ENCODE measurements at places on chromosomes 6 and 20.

DNA sequence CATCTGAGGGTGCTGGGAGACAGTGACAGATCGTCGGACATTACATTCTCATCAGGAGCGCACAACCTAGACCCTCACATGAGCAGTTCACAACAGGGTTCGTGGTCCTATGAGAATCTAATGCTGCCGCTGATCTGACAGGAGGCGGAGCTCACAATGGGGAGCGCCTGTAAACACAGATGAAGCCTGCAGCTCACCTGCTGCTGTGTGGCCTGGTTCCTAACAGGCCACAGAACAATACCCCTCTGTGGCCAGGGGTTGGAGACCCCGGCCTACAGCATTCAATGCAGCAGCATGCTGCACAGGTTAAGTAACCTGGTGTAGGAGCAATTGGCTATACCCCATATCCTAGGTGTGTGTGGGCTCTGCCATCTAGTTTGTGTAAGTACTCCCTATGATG, 19.5 kb downstream of the ANKRD60 start:
- no peak for DNase-seq

DNA sequence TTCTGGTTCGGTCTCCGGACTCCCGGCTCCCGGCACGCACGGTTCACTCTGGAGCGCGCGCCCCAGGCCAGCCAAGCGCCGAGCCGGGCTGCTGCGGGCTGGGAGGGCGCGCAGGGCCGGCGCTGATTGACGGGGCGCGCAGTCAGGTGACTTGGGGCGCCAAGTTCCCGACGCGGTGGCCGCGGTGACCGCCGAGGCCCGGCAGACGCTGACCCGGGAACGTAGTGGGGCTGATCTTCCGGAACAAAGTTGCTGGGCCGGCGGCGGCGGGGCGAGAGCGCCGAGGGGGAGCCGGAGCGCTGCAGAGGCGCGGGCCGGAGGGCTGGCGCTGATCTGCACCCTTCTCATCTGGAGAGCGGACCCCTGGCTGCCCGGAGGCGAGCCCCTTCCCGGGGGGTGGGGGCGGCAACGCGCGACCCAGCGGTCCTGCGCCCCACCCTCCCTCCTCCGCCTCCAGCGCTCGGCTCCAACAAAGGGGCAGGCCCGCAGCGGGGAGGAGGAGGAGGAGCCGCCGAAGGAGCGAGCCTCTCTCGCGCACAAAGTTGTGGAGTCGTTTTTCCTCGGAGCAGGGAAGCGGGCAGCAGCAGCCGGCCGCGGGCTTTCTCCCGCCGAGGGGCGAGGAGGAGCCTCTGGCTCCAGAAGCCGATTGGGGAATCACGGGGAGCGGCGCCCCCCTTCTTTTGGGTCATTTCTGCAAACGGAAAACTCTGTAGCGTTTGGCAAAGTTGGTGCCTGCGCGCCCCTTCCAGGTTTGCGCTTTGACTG, at the start of gene UTRN:
UTRN (plus strand) TSS at position 553 of the 765 bp plus-strand sequence. CDS start 6,494 bp downstream, outside the sequence.
- peak; percentile 65 for DNase-seq

- DNase-seq = no peak
Observed at GRCh38 chr6:157285422-157285779, 37.9 kb downstream of the TMEM242 start.

DNA sequence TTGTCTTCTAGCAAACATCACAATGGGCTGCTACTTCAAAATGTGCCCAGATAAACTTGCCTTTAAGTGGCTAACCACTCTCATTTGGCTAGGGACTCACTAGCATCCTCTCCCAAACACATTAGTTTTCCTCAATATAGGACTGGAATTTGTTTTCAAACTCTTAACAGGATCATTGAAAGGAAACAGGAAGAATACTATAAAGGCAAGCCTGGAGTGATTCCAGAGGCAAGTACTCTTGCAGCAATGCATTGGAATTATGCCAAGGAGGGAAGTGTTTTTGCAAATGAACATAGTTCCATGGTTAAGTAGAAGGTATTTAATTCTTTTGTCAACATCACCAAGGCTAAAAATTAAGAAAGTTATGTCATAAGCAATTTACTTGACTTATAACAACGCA, 12.2 kb downstream of the EPHA7 start:
- no peak for DNase-seq

DNA sequence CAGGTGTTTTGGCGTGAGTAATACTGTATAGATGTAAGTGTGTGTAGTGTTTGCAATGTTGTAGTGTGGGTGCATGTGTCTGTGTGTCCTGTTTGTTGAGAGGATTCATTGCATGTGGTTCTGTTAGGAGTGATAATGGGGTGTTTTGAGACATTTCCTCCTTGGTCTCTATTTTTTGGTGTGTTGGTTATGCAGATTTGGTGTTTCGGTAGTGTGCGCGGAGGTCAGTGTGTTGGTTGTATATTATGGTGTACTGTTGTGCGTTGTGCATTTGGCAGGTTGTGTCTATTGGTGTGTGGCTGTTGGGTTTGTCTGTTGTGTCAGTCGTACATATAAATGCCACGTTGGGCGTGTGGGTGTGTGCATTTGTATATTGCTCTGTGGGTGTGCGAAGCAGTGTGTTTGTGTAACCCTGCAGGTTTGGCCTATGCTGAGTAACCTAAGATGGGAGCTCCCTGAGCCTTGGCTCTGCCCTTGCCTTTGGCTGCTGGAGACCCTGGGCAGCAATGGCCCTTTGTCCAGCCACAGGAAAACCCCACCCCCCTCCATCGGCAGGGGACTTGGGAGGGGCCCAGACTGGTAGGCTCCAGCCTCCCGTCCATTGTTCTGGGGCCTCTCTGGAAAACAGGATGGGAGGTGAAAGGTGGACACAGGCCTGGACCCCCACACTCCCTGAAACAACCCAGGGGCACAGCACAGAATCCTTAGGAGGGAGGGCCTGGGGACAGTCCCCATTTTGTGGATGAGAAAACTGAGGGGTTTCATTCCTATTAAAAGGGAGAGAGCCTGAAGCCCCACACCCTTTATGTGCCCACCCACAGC, 10.3 kb upstream of the ID1 start:
- no peak for DNase-seq

DNA sequence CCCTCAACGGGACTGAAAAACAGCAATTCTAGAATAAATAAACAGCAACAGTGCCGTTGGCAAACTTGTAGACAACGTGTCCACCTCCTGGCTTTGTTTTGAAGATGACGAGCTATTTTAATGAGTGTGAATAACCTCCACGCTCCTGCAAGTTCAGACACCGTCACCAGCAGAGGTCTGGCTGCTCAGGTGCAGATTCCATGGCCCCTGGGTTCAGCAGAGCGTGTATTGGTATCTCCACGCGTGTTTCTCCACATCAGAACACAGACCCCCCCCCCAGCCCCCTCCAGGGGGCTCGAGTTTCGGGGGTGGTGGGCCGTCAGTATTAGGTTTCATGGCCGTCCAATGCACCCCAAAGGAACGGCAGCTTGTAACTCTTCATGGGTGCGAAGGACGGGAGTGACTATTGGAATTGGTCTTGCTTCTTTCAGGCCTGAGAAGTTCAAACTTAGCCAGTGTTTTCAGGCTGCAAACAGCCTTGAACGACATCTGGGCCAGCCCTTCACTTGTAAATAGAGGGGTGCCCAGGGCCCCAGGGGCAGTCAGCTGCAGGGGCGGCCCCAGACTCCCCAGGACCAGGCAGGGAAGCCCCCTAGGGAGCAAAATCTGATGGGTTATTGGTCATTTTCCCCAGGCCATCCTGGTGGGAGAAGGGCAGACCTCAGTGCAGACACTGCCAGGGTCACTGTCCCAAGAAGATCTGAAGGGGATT, 308.6 kb downstream of the TAF4 start:
- no peak for DNase-seq

- DNase-seq = no peak
Observed at GRCh38 chr6:53916804-53917463, 122.1 kb downstream of the LRRC1 start.

- DNase-seq = no peak
Observed at GRCh38 chr20:47950124-47950912, 165.0 kb upstream of the SULF2 start.

DNA sequence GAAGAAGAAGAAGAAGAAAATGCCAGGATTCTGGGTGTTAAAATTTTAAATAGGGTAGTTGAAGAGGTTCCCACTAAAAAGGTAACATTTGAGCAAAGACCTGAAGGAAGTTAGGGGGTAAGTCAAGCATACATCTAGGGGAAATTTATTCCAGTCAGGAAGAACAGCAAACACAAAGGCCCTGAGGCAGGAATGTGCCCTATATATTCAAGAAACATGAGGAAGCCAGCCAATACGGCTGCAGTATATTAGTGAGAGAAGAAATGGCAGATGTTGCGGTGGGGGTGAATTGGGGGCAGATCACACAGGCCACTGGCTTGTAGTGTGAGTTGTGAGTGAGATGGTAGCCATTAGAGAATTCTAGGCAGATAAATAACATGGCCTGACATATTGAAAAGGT, 6.0 kb downstream of the ZNF76 start:
- DNase-seq = no peak

DNA sequence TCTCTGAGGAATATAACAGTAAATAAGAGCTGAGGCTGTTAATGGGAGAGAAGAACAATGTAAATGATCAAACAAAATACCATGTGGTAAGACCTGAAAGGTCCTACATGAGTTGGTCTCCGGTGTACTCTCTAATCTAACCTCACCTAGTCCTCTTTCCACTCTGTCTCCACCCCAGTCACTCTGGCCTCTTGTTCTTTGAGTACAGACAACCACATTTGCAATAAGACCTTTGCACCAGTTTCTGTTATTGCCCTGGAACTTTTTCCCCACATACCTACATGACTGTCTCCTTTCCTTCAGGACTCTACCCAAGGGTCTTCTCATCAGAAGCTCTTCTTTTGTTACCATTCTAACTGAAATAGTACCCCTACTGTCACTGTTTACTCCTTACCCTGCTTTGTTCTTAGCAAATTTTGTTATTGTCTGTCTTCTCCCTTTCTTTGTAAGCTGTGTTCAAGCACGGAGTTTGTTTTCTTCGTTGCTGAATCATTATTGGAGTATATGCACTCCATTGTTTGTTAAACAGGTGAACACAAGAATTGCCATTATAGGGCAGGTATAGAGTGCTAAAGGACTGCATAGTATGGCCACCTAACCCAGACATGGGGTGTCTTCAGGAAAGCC, 37.3 kb downstream of the MAPK14 start:
- no peak for DNase-seq

DNA sequence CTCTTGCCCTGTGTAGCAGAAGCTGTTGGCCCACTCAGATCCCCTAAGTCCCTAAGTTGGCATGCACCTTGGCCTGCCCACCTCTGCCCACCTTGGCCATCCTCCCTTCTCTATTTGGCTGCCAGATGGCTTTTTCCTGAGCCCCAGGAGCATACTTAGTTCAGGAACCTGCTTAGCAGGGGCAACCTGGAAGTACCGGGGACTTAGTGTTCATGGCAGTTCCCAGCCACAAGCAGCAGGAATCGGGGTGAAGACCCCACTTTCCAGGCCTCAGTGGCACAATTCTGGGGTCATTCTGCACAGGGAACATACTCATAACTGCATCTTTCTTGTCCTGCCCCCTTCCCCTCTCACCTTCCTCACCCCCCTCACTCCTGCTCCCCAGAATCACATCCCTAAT, 158.0 kb upstream of the PMEPA1 start:
- no peak for DNase-seq

DNA sequence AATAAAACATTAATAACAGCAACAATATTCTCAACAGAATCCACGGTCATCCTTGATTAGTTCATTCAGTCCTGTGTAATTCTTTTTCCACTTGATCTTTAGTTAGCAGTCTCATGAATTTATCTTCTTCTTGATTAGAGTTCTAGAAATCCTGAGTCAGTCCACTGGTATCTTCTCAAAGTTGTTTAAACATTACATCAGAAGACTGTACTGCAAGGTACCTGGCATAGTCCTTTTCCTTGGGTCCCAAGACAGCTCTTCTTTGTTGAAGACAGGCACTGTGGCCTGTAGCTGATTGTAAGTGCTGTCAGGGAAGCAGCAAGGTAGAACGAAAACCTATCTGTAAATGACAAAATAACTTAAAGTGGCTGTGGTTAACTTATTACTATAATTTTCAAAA, 11.8 kb downstream of the MAP3K4 start:
- no peak for DNase-seq

DNA sequence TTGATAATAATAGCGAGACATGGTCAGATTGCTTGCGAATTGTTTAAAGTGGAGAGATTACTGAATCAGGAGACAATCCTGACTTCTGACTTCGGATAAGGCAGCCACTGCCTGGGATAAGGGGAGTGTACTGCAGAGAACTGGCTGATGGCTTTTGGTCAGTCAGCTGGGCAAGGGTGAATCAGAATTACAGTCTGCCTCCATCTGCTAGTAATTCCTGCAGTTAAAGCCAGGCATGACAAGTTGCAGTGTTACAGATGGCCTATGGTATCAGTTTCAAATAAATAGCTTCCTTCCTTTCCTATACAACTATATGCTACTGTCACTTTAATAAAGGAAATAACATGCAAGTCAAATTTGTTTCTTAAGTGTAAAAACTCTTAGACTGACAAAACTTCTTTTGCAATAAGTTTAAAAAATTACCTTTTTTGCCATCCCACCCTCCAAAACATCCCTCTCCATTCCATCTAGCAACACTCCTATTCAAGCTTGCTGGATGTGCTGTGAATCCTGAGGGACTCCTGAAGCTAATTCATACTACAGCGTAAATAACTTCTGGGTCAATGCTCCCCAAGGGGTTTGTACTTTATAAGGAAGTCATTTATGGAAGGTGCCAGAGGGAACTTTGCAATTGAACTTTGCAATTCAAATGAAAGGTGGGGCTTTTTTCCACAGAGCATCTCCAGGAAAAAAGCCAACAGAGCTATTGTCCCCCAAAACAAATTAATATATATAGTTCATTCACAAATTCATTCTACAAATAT, 245.2 kb downstream of the ADGRB3 start:
- DNase-seq = no peak

DNA sequence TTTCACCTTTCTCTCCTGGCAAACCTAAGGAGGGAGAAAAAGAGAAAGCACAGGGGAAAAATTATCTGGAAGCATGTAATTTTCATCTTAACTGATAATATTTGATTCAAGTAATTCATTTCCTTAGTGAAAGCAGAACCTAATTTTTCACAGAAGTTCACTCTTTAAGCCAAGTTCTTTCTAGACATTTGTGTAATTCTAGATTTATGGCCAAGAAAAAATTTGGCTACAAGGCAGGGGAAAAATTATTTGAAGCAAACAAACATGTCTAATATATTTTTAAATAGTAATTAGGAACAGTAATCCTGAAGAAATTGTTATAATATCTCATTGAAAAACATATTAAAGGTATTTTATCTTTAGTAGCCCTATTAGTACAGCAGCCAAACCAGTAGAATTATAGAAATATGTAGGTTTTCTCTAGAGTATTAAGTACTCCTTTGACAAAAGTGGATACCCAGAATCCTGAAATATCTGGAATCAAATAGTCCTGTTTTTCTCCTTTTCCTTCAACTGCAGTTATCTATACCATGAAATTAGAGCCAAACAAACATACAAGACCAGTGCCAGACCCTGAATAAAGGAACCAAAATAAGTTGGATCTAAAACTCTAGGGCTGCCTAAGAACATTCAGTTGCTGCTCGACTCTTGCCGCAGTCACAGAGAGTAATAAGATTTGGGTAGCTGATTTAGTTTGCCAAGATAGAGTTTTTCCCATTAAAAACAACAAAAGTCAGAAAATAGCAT, 116.5 kb downstream of the COL12A1 start:
- no peak for DNase-seq

DNA sequence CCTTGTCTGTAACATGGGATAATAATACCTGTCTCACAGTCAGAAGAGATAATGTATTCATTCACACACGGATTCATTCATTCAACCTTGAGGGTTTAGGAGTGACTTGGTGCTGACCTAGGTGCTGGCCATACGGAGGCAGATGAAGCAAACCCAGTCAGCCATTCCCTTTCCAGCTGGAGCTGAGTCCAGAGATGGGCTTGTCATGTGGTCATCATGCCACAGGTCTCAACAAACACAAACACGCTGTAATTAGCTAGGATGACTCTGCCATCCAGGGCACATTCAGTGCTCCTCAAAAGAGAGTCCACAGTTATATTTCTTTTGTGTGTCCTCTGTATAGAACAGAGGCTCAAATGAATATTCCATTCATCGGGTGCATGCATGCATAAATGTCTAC, 19.5 kb upstream of the PRELID3B start:
- no peak for DNase-seq
